Peyer's patch (tissue), 4 donors: ENCODE measurements at places on chromosomes 6 and 20. TPM values are rescaled to one million over a fixed set of nuclear protein-coding genes. Genes with fewer than 3 reads are reported as not detected.

- no peak overlapping the region for H3K27ac ChIP-seq
- H3K27me3 ChIP-seq: no peaks in the 10 kb centered on the region
- no peak overlapping the region for H3K4me3 ChIP-seq
- H3K36me3 ChIP-seq: no peaks in the 10 kb centered on the region
- no peaks in the 10 kb centered on the region for H3K4me1 ChIP-seq
These were observed 8.9 kb downstream of the FERMT1 start for GRCh38 chr20:6113951-6114350.

DNA sequence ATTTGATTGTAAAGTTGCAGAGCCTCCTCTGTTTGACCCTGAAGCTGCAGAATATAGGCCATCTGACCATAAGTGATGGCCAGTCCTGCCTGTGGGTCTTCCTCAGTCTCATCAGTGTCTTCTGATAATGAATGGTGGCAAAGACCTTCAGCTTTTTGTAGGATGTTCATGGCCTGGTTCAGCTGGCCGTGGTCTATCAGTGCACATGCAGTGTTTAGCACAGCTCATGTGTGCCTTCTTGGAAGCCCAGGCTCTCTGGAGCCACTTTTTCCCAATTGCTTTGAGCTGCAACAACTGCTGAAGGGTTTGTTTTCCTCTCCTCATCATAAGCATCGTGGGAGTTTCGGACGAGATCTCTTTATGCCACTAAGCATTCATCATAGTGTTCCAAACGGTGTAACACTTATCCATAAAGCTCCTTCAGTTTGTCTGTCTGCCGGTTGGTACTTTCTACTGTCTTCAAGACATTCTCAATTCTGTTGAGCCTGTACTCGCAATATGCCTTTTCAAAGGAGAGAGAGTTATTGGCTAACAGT is 70.1 kb upstream of the TULP4 start:
- H3K27me3 ChIP-seq: no peaks in the 10 kb centered on the region
- H3K4me3 ChIP-seq: no peak overlapping the region
- H3K27ac ChIP-seq: no peak overlapping the region

DNA sequence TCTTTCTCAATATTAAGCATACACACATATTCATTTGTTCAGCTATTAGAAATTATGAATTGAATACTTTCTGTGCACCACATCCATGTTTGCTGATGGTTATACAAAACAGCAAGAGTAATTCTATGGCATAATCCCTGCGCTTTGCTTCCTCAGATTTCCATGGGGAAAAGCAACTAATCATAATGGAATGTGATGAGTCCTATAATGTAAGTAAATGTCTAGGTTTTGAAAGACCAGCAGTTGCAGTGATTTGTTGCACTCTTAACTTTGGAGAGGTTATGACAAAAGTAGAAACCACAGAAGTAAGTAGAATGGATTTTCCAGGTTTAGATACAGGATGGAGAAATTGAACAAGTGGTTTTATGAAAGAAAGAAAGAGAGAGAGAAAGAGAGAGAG is 652.1 kb downstream of the CBLN4 start:
- no peak for DNase-seq
- H3K27me3 ChIP-seq: no peaks in the 10 kb centered on the region
- no peak overlapping the region for H3K4me3 ChIP-seq
- no peaks in the 10 kb centered on the region for H3K4me1 ChIP-seq
- no peak overlapping the region for H3K27ac ChIP-seq

DNA sequence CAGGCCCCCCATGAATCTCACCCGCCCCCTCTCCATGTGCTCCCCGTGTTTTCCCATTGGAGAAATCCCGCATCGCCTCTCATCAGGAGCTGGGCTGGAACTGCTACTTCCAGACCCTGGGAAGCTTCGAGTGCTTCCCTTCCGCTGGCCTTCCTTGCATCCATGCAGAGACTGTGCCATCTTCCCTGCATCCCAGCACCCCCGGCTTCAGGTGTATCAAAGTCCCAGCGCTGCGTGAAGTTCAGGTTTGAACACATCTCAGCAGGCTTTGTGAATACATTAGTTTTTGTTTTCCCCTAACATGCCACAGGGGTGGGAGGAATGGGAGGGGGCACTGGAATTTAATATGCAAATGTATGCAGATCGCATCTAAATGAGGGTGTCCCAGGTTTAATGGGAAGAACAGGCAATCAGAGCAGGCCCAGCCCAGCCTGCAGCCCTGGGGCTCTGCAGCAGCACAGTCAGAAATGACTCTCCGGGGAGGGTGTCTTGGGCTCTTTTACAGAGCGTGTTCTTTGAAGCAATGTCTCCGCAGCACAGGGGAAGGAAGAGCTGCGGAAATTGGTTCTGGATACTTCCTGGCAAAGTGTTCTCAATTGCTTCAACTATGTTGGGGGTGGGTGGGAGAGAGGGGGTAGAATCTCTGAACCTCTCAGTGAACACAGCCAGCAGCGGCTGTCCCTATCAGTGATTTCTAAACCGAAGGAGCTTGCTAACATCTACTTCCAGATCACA is 8.3 kb upstream of the MMP9 start:
- no peak overlapping the region for H3K27ac ChIP-seq
- no peak overlapping the region for H3K4me3 ChIP-seq
- H3K27me3 ChIP-seq: no peaks in the 10 kb centered on the region
- no peaks in the 10 kb centered on the region for H3K36me3 ChIP-seq
- peaks cover 12% of the 10 kb centered on the region for H3K4me1 ChIP-seq
- DNase-seq: peak; percentile 11

DNA sequence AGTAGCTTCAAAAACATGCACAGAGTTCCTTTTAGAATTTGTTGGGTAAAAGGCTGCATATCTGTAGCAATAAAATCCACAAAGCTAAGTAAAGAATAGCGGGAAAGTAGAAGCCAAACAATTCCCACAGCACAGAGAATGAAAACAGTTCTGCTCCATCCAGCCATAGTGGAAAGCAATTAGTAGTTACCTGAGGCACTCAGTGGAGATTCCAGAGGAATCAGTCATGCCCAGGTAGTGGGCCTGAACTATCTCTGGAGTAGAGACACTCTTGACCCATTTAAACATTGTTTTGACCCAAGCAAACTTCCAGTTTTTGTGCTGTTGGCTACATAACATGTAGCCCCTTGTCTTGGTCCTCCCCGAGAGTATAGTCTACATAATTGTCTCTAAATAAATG is 559.5 kb upstream of the PTCHD4 start:
- H3K4me3 ChIP-seq: no peak overlapping the region
- no peak overlapping the region for H3K27ac ChIP-seq
- DNase-seq: no peak

DNA sequence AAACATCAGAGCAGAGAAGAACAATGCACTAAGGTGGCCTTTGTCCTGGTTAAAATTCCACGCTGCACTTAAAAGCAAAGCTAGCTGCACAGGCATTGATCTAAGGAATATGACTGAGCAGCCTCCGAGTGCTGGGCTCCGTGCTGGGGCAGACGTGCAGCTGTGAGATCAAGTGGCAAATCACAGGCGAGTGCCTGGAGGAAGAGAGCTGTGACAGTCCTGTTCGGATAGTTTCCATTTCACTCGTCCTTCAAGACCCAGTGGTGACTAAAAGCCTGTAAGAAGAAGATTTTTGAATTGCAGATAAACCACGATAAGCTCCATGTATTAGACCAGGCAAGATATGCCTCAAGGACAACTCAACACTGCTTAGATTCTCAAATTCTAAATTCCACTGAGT is 247.9 kb downstream of the ANKRD60 start:
- H3K4me1 ChIP-seq: no peaks in the 10 kb centered on the region
- no peak for DNase-seq
- no peaks in the 10 kb centered on the region for H3K36me3 ChIP-seq
- H3K27me3 ChIP-seq: no peaks in the 10 kb centered on the region

GRCh38 chr6:101150226-101150625 is 243.3 kb upstream of the GRIK2 start:
- H3K4me3 ChIP-seq: no peak overlapping the region
- H3K4me1 ChIP-seq: no peaks in the 10 kb centered on the region
- DNase-seq: no peak
- no peaks in the 10 kb centered on the region for H3K36me3 ChIP-seq
- H3K27ac ChIP-seq: no peak overlapping the region
- H3K27me3 ChIP-seq: no peaks in the 10 kb centered on the region

- H3K4me3 ChIP-seq: no peak overlapping the region
- H3K27ac ChIP-seq: no peak overlapping the region
- peaks cover 76% of the 10 kb centered on the region for H3K36me3 ChIP-seq
- H3K27me3 ChIP-seq: no peaks in the 10 kb centered on the region
- H3K4me1 ChIP-seq: no peaks in the 10 kb centered on the region
- DNase-seq: peak; percentile 20
These were observed 47.5 kb downstream of the DSTN start for GRCh38 chr20:17617212-17617867.

The ATRN gene
- total RNA-seq: 50.3 TPM

The TMC2 gene
- total RNA-seq: not detected

The CDSN gene
- not detected for total RNA-seq
